ENCODE measurements at places on chromosomes 5 and 9.

- no peak for DNase-seq
Measured at GRCh38 chr9:77939149-77939668, 92.4 kb downstream of the GNAQ start.

GRCh38 chr5:112346411-112347044 lies 72.5 kb downstream of the EPB41L4A start:
- no peak for DNase-seq

- DNase-seq: no peak
Measured at GRCh38 chr5:35735718-35736117, 118.1 kb downstream of the SPEF2 start.

GRCh38 chr5:7186818-7187217 lies 209.1 kb upstream of the ADCY2 start:
- no peak for DNase-seq

- DNase-seq: peak; percentile 96
Measured at GRCh38 chr5:96893342-96893741, 17.0 kb downstream of the ERAP2 start.

All from renal cortical epithelial cell (primary cell).